ENCODE measurements at places on chromosomes 3 and 15.
A peak's percentile ranks its signal among the peaks of the same experiment; 100 is the strongest.

DNA sequence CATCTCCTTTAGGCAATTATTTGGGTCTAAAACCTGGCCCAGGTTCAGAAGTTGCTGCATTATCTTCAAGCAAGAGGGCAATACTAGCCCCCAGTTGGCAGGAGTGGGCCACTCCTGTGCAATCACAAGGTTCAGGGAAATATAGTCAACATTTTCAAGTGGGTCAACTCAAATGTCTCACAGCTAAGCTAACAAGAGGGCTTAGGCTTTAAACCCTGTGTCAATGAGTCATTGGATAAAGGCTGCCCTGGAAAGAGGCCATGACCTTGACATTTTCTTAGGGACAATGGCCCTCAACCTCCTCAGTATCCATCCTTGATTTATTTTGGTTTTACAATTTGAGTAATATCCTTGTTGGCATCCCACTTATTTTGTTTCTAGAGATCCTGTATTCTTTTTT is 73.5 kb upstream of the DCP1A start:
- DNase-seq, result no peak

DNA sequence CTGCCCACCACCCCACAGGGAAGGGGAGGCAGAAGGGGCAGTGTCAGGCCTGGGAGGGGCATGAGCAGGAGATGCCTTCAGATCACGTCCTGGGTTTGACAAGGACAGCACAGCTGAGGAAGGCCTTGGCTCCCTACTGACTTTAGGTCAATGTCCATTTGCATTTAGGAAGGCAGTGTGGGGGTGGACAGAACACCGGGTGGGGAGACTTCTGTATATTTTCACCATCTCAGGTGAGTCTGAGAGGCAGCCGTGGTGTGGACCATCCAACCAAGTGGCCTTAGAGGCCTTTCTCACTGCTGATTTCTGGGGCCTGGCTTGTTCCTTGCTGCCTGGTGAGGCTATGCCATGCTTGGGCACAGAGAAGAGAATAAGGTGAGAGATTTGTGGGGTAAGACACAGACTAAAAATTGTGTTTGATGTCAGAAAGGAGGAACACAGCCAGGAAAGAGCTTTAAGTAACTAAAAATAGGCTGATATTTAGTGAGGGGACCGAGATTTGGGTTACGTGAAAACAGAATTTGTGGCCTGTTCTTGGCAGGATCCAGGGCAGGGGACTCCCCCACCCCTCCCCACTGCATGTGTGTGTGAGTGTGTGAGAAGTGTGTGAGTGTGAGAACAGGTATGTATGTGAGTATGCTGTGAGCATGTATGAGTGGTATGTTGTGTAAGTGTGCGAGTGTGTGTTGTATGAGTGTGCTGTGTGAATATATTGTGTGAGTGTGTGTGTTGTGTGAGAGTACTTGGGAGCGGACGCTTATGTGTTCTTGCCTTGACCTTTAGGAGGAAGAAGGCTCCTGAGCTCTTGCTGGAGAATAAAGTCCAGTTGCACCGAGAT is 11.8 kb upstream of the PLA2G4E start:
- DNase-seq, result no peak

DNA sequence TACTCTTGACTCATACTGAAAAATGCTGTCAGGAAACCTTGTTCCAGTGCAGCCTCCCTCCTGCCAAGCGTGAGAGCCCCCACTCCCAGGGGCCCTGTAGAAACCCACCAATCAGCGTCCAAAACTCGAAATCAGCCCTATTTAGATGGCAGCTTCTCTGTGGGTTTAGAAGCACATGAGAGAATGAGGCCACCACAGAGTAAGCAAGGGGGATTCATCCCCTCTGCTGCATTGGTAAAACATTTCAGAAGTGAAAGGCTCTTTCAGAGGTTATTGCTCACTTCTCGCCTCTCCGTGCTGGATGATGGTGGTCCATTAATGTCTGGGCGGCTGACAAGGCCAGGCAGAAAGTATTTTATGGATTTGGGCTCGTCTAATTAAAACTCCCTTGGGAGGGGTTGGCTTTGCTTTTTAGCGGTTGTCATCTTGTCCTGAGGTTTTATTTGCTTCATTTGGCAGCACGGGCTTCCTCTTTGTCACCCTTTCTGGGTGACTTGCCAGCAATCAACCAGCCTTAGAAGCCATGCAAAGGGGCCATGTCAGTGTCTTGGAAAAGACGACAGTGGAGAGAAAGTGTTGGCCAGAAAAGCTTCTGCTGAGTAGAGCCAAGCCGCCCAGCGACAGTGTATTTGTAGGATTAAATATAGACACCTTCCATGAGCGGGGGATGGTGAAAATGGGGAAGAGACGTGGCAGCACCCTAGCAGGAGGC is 145.5 kb downstream of the ATP10A start:
- DNase-seq, result no peak

- no peak for DNase-seq
Observed at GRCh38 chr3:180626844-180627243, 24.9 kb downstream of the TTC14 start.

GRCh38 chr3:29331035-29331434 is 50.2 kb downstream of the RBMS3 start:
- no peak for DNase-seq

DNA sequence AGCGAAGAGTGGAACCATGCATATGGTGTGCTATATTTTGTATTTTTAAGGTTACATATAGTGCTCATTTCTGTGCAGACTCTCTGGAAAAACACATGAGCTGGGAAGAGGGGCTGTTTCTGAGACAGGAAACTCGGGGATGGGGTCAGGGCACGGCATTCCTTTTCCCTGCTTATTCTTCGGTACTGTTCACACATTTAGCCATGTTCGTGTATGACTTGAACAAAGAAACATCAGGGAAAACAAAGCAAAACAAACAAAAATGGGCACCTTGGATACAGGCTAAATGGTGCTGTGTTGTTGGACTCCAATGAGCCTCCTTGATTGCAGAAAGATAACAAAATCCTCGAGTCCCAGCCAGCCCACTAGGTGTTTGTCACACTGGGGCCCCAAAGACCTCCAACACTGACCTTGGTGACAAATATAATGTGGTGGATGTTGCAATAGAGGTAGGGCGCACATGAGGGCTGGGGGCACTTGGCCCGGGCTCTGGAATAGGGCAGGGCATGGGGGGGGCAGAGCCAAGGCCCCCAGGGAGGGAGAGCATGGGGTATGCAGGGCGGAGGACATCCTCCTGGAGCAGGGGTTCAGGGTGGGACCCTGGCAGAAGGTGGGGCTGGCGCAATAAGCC is 19.3 kb downstream of the DNASE1L3 start:
- no peak for DNase-seq

GRCh38 chr15:57654153-57654852 is 52.2 kb upstream of the POLR2M start:
- no peak for DNase-seq

DNA sequence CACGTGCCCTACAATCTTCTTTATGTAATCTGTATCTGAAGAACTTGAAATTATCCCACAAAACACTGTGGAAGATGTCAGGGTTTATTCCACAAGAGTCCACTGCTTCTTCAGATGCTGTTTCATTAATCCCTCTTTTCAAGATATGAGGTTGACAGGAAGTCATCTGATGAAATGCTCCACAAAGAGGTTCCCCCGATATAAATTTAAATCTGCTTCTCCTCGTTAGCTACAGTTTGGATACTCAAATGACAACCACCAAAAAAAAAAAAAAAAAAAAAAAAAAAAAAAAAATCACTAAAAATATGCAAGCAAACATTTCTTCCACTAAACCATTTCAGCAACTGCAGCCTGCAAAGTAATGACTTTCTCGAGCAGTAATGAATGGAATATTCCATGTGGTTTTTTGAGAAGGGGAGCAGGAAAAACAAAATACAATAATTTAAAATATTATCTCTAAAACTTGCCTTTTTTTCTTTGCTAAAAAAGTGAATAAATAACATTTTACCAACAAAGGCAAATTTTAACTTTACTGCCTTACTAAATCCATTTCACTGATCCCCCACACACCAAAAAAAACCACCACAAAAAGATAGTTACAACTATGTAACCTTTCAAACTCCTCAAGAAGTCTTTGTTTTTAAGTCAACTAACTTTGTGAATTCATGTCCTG is 37.8 kb downstream of the DLG1 start:
- DNase-seq, result no peak

GRCh38 chr3:49998326-49998725 is 58.4 kb downstream of the RBM6 start:
- no peak for DNase-seq

- no peak for DNase-seq
Observed at GRCh38 chr3:39388741-39389248, 5.6 kb downstream of the SLC25A38 start.

GRCh38 chr15:89195836-89196235 is 25.5 kb downstream of the RLBP1 start:
- DNase-seq, result no peak

DNA sequence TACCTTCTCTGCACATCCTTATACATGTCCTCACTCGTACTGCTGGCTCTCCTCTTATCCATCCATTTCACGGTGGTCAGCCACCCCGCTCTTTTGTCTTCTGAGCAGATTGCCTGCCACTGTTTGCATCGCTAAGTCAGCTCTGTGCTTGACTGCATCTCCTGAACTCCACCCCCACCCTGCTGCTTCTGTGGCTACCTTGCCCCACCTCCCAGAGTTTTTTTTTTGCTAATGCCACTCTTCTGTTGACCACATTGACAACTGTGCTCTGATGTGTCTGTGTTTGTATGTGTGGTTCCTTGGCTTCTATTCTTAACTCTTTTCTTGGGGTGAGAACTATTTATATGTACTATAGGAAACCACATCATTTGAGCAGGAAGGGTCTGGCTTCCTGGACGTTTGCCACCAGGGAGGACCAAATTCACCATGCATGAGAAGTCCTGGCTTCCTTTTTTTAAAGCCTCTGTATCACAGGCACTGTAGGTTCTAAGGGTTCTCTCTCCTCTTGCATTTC is 12.8 kb upstream of the MTMR10 start:
- no peak for DNase-seq

DNA sequence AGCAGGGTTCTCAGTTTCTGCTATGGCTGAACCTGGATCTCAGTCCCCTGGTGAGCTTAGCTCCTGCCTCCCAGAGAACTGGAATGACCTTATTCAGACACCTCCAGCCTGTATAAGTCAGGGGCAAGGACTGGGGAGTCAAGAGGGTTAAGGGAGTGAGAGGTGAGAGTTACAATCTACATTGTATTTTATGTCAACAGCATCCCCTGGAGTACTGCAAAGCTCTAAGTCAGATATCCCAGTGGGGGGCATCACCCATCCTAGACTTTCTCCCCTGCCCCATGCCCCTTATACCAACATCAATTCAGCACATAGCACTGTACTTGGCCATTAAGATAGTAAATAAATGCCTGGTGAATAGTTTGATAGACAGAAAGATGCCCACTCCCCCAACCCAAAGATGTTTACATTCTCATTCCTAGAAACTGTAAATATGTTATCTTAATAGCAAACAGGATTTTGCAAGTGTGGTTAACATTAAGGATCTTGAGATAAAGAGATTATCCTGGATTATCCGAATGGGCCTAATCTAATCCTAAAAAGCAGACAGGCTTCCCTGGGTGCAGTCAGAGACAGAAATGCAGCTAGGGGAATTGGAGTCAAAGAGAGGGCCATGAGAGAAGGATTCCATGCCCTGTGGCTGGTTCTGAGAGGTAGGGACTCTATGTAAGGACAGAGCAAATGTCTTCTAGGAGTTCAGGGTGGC is 132.3 kb upstream of the RASGRP1 start:
- no peak for DNase-seq

DNA sequence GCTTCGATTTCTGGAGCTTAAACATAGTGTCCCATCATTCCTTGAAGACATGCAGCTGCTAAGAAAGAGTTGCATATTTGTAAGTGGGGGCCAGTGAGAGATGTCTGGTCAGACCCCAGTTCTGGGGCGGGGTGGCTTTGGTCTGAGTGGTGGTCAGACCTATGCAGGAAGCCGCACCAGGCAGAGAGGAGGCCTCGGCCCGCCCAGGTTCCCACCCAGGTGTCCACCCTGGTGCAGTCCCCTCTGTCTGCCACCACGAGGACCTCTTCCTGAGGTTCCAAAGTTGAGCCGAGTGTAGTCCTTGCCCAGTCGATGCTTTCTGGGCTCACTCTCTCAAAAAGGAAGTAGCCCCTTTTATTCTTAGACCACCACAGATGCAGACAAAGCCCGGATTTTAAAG is 122.6 kb upstream of the DLG1 start:
- no peak for DNase-seq

DNA sequence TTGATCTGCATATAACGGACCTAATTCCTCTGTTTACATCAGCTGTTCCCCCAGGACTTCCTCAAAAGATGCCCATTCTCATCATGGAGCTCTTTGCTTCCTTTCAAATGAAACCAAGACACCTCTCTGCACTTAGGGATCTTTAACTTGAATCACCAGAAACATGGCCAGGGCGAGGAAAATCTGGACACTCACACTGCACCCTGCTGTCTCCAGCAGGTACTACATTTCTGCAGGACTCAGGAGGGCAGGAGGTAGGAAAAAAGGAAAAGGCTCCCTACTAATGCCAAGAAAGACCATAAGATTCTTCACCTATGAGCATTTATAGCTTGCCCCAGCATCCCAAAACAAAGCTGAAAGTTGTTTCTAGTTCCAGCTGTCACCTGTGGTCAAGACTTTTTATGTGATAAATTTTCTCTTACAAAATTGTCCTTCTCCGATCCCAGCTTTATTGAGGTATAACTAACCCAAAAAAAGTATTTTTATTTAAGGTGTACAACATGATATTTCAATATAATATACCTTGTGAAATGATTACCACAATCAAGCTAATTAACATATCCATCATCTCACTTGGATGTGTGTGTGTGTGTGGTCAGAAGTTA is 87.3 kb upstream of the C15orf61 start:
- peak; percentile 47 for DNase-seq

DNA sequence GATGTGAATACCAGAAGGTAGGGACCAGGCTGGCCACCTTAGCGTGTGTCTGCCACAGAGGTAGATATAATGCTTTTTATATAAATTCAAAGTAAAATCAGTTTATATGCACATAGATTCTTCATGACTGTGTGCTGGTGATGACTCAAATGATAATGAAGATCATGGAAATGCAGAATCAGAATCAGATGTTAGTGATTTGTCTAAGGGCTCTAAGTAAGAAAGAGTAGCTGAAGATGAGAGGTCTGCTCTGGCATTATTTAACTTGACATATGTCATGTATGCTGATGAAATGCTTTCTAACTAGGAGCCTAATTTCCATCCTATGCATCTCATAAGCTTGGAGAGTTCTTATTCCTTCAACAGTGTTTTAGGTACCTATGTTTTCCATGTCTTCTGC is 50.3 kb upstream of the DPH6 start:
- no peak for DNase-seq

All from inflammatory macrophage treated with lipopolysaccharide for 4 hours (primary cell).